Suppressor macrophage treated with lipopolysaccharide for 1 hour (primary cell): ENCODE measurements at places on chromosomes 16 and 17.
A peak's percentile ranks its signal among the peaks of the same experiment; 100 is the strongest.

DNA sequence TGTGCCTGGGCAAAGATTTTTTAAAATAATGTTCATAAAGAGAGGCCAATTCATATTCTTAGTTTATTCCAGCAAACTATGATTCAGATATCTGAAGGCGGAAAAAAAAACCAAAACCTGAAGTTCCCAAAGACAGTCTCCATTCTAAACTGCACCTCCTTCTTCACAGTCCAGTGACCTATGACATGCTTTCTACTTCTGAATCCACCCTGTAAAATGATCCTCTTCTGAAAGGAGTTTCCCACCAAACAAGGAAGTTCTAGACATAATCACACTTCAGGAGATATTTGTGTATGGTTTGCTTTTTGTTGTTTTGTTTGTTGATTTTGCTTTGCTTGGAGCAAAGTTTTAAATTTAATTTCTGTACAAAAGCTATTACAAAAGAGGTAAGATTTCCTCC lies 12.9 kb upstream of the CHST4 start:
- DNase-seq: peak; percentile 7

DNA sequence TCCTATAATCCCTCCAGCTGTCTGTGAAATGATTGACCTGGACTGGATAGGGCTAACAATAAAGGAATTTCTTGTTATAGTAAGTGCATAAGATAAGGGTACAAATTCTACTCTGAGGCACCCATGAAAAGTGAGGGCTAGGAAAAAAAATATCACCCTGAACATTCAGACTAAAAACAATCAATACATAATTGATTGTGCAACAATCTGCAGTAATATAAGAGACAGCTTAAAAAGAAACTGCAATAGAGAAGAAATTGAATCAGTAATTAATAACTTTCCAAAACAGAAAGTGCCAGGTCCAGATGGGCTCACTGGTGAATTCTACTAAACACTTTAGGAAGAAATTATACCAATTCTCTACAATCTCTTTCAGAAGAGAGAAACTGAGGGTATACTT lies 44.2 kb upstream of the CREBBP start:
- DNase-seq: no peak

DNA sequence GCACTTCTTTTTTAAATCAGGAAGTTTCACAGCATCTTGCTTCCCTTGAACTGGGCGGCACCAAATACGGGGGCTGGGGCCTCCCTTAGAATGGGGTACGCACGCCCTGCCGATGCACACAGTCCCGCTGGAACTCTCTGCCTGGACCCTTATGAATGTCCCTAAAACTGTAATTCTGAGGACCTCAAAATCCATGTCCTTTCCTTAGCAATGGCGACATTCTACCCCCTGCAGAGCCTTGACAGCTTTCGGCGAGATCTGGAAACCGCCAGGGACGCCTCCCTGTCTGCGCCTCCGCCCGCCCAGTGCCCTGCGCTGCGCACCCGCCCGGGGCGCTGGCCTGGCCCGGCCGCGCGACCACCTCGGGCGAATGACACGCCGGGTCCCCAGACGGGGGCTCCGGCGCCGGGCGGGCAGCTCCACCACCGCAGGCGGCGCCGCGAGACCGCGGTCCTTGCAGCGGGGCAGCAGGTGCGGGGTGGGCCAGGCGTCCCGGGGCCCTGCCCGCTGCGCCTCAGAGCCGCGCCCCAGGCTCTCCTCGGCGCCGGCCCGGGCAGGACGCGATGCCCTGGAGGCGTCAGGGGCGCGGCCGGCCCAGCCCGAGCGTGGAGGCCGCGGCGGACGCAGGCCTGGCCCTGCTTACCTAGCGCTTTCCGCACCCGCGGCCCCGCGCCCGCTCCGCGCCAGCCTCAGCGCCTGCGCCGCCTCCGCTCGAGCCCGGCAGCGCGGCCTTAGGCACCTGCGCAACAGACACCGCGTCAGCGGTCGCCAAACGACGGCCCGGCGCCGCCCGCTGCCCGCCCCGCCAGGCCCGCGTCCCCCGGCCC lies 548 bp downstream of the HAGH start:
- peak; percentile 84 for DNase-seq

DNA sequence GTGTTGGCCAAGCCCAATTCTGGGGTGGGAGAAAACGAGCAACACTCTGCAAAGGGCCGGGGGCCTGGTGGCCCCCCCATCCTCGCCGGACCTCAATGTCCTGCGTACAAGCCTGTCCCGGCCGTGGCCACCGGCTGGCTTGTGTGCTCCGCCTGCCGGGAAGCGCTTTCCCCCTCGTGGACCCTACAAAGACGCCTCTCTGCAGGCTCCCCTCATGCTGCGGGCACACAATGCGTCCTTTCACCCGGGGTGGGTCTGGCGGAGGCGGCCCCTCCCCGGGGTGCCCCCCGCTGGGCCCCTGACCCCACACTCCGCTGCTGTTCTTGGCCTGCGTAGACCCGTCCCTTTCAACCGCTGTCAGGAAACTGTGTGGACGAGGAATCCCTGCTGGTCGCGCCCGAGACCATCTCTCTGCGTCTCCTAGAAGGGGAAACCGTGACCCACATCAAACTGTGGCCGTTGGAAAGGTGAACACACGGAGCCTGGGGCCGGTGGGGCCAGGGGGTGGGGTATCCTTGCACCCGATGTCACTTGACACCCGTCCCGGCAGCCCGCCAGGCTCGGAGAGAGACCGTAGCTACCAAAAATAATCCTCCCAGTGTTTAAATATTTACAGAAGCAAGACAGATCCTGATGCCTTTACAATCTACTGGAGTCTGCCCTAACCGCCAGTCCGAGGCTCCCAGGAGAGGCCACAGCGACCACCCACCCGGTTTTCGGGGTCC lies 43.6 kb downstream of the TBC1D16 start:
- DNase-seq: no peak

- DNase-seq: peak; percentile 96
Measured at GRCh38 chr17:10135539-10136257, 62.7 kb downstream of the GAS7 start.

DNA sequence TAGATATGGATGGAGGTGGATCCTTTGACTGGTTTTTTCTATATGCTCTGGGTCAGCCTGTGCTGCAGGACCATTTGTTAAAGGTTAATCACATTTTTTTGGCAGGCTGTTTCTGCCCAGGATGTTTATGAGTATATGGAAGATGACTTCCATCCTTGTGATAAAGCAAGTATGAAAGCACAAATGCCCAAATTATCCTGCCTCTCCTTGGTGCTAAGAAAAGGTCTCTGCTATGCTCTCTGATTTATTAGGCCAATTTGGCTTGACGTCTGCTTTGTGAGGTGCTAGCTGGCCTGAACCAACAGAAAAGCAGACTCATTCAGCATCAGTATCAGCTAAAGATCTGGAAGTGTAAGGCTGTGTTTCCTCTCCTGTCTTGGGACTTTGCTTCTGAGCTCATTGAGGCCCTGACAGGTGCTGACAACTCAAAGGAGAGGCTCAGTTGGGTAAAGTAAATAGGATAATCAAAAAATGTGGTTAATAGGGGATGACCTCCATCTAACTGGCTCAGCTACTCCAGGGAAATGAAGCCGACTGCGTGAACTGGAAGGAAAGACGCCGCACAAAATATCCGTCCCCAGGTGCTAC lies 15.2 kb downstream of the ANKRD40 start:
- no peak for DNase-seq

GRCh38 chr17:61221597-61222471 lies 177.8 kb upstream of the TBX2 start:
- DNase-seq: no peak

DNA sequence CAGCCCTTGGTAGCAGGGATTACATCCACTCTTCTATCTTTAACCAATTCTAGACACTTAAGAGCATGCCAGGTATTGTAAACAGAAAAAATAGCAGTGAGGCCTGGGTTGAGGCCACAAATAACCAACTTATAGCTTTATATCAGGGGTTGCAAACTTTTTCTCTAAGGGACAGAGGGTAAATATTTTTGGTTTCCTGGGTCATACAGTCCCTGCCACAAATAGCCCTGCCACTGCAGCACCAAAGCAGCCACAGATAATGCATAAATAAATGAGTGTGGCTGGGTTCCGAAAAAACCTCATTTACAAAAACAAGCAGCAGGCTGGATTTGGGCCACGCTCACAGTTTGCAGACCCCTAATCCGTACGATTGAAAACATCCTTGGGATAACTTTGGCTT lies 46.7 kb downstream of the STAT3 start:
- no peak for DNase-seq

DNA sequence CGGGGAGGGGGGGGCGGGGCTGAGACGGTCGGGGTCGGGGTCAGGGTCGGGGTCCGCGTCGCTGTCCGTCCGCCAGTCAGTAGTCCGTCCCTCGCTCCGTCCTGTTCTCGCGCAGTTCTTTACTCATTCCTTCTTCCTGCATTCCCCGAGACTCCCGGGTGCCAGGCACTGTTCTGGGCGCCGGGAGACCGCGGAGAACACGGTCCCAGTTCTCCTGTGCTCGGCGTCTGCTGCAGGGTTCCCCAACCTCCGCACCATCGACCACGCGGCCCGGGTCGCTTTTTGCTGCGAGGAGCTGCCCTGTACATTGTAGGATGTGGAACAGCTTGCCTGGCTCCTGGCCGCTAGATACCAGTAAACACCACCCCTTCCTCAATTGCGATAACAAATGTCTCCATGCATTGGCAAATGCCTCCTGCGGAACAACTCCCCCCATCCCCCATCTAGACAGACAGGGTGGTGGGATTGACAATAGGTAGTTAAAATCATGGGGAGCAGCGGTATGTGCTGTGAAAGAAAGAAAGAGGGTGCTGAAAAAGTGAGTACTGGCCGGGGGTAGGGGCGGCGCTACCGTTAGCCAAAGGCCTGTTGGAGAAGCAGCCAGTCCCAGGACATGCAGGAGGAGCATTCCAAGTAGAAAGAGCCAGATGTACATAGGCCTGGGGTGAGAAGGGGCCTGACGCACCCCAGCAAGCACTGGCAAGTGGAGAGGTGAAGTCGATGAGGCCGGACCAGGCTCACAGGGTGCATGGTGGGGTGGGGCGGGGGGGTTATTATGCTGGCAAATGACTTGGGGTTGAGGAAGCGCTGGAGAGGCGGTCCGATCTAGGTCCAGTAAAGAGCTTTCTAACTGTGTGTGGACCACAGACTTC lies 631 bp downstream of the TRAF7 start:
- peak; percentile 22 for DNase-seq

- DNase-seq: no peak
Measured at GRCh38 chr17:33370401-33370800, 77.3 kb upstream of the ASIC2 start.

- no peak for DNase-seq
Measured at GRCh38 chr17:34765291-34765690, 185.9 kb downstream of the TMEM132E start.

GRCh38 chr17:39740357-39741111 lies 2.8 kb downstream of the GRB7 start:
- no peak for DNase-seq

GRCh38 chr17:47774331-47774730 lies 41.3 kb downstream of the TBX21 start:
- DNase-seq: no peak

DNA sequence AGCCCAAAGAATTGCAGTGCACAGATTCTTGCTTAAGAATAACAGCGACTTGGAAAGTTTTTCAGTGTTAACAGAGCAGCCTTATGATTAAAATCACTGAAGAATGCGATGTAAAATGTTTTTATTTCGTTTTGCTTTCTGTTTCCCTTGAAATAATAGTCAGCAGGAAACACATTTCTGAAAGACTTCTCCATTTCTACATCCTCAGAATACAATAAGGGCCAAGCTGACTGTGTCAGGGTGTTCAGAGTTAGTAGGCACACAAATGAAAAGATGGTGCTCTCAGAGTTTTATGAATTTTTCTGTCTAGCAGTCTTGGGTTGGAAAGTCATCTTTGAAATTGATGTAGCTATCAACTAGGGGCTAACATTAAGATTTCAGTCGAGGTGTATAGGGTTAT lies 582.9 kb upstream of the RBFOX1 start:
- DNase-seq: peak; percentile 27

DNA sequence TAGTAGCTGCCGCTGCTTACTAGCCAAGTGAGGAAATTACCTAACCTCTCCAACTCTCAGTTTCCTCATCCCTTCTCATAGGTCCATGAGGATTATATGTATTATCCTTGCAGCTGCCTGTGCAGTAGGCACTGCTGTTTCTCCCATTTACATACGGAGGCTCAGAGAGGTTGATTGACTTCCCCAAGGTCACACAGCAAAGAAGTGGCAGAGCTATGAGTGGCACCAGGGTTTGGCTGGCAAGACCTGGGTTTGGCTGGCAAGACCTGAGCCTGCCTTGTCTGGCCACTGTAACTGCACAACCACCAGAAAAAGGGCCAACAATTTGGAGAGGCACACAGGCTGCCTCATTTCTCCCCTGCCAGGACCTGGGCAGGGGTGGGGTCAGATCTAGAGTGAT lies 2.5 kb upstream of the NDRG4 start:
- no peak for DNase-seq

GRCh38 chr17:78651554-78651953 lies 74.4 kb upstream of the DNAH17 start:
- DNase-seq: no peak

- DNase-seq: no peak
Measured at GRCh38 chr16:52368859-52369258, 178.1 kb downstream of the TOX3 start.

DNA sequence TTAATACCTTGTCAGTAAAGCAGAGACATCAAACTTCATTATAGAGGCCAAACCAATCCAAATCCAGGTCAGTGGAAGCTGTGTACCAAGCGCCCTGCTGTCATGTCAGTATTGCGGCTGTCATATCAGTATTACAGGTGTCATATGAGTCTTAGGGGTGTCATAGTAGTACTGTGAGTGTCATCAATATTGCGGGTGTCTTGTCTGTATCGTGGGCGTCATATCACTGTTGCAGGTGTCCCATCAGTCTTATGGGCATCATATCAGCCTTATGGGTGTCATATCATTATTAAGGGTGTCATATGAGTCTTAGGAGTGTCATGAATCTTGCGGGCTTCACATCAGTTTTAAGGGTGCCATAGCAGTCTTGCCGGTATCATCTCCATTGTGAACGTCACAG lies 6.0 kb upstream of the PRDM7 start:
- DNase-seq: no peak

GRCh38 chr17:77213778-77214132 lies 73.0 kb downstream of the SEC14L1 start:
- no peak for DNase-seq

DNA sequence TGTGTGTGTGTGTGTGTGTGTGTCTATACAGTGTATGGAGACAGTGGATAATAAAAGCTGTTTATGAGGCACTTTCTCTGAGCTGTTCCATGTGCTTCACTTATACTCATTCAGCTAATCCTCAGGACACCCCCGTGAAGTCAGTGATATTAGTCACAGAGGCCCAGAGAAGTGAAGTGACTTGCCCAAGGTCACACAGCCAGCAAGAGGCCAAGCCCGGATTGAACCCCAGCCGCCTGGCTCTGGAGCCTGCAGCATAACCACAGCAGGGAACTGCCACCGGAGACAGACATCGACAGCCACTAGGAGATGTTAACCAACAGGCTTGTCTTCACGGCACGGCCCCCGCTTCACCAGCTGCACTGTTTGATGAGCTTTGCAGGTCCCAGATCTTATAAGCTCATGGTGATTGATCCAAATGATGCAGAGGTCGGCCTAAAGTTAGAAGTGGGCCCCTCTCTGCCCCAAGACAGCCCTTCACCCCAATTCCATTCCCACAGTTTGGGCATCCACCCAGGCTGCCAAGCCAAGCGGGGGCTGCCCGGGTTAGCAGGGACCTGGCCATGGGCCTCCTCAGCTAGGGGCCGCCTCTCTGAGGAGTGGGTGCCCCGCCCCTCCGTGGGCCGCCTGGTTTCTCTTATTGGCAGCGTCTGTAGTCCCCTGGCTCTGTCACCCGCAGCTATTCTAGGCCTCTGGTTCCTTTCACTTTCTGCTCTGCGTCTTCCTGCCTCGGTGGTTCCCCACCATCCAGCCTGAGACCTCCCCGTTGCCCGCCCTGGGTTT lies 30.9 kb downstream of the SOCS1 start:
- peak; percentile 58 for DNase-seq
